ENCODE measurements at places on chromosomes 4 and X.

GRCh38 chr4:55871299-55871800 is 17.9 kb downstream of the EXOC1 start:
- DNase-seq = no peak

- peak; percentile 23 for DNase-seq
Observed at GRCh38 chr4:8904666-8905065, 33.0 kb upstream of the HMX1 start.

DNA sequence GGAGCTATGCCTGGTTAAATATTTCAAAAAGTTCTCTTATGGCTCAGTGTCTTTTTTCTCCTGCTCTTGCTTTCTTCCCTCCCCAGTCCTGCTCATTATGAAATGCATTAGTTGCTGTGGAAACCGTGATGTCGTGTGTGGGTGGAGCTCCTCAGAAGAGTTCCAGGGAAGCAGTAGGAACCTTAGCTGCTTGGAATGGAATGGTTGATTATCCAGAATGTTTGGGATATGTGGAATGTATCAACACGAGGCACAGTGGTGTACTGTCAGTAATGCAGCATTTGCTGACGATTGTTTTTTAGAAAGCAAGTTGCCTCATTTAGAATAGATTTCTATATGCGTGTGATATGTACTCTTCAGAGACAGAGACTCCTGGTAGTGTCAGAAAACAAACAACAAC is 333.2 kb downstream of the ARHGAP10 start:
- DNase-seq = peak; percentile 53

GRCh38 chr4:102710986-102711385 is 49.8 kb downstream of the MANBA start:
- no peak for DNase-seq

DNA sequence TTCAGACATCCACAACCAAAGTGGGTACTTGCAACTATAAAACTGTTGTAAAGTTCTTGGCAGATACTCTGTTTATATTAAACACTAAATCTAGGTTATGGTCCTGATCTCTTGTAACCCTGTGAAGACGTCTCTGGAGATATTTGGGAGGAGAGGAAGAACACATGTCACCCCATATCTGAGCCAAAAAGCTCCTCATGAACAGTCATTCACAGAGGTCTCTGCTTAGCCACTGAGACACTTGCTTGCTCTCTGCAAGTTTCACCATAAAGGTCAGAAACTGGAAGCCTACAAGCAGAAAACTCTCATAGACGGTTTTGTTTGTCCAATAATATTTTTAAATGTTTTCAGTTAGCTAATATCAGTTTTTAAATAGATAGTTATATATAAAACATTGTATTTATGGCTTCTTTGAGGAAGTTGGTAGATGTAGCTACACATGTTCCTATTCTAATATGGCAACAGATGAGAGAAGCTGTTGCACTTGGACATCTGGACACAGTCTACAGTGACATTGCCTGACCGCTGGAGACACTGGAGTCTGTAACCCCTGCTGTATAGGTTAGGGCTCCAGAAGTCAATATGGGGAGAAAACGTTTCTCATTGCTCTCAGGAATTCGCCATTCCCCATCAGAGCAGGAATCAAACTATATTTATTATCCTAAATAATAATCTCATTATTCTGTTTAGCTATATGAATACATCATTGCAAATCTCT is 73.6 kb downstream of the C4orf46 start:
- no peak for DNase-seq
